ENCODE measurements at places on chromosomes 12 and 14.

DNA sequence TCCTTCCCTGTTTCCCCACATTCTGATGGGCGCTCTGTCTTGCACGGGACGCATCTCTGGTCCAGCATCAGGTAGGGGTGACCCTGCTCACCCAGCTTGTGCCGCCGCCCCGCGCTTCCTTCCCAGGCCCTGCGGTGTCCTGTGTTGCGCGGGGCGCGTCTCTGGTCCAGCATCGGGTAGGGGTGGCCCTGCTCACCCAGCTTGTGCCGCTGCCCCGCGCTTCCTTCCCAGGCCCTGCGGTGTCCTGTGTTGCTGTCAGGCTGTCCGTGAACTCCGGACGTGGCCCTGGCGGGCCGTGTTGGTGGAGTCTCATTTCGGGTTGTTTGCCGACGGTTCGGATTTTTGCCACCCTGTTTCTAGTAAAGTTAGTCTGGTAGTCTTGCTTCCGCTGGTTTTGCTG, 6.8 kb downstream of the FBRSL1 start:
- no peak for DNase-seq

GRCh38 chr14:30620178-30620577, 1.9 kb upstream of the SCFD1 start:
- peak; percentile 54 for DNase-seq

DNA sequence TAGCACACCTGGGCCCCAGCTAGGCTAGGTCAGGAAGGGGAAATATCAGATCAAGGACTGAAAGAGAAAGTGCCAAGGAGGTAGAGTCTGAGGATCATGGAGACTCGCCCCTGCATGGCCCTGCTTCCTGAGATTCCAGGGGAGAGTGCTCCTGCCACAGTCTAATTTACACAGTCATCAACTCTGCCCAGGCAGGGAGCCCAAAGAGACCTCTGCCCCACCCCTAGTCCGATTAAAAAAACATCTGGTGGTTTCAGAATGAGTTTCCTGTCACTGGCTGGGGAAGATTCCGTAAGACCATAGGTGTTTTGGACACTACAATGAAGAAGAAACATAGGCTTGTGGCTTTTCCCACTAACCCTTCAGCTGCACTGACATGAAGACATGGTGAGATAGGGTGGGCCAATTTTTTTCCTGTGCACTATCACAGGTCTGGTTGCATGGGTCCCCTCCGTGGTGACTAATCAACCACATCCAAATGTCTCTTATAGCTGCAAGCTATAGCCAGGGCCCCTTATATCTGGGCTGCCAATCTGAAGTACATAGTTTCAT, 31.5 kb upstream of the GZMB start:
- DNase-seq = peak; percentile 93

DNA sequence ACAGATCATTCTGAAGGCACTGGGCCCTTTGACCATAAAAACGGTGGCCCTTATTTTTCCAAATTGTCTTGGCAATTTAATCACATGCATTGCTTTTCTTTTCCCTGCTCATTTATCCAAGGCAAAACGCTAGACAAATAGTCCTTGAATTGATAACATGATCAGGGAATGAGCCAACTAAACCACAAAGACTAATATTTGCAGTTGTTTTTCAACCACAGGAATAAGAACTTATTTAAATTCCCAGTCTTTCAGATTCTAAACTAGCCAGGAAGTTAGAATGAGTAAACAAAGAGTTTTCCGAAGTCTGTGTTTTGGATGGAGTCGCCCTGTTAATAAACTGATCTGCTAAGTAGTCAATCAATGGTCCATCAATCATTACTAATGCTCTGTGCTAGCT, 14.9 kb downstream of the TBX5 start:
- no peak for DNase-seq

- DNase-seq = no peak
These were observed 61.6 kb downstream of the GARIN6 start for GRCh38 chr12:99709116-99709515.

- DNase-seq = peak; percentile 76
These were observed 96.2 kb upstream of the PTPRB start for GRCh38 chr12:70733385-70733784.

- DNase-seq = no peak
These were observed 8.0 kb upstream of the TXNRD1 start for GRCh38 chr12:104207416-104208205.
